Left ventricle myocardium superior (tissue), 1 donor: ENCODE measurements at places on chromosomes 3 and 15. TPM values are rescaled to one million over a fixed set of nuclear protein-coding genes. Genes with fewer than 3 reads are reported as not detected.
A peak's percentile ranks its signal among the peaks of the same experiment; 100 is the strongest.

- no peak for DNase-seq
Observed at GRCh38 chr3:8954938-8955763, 8.1 kb downstream of the RAD18 start.

- no peak for DNase-seq
Observed at GRCh38 chr3:157317895-157318294, 118.8 kb upstream of the PTX3 start.

GRCh38 chr15:31279221-31280045 is 47.2 kb upstream of the KLF13 start:
- no peak for DNase-seq

- peak; percentile 69 for DNase-seq
Observed at GRCh38 chr3:129005526-129006303, 4.6 kb downstream of the EFCC1 start.

- no peak for DNase-seq
Observed at GRCh38 chr3:85726241-85726640, 767.5 kb downstream of the CADM2 start.

KCNAB1 gene
- total RNA-seq, result 2.4 TPM

GRCh38 chr3:150278195-150278594 is 129.9 kb upstream of the TSC22D2 start:
- no peak for DNase-seq

- no peak for DNase-seq
Observed at GRCh38 chr3:56763233-56763632, 38.5 kb downstream of the ARHGEF3 start.

DNA sequence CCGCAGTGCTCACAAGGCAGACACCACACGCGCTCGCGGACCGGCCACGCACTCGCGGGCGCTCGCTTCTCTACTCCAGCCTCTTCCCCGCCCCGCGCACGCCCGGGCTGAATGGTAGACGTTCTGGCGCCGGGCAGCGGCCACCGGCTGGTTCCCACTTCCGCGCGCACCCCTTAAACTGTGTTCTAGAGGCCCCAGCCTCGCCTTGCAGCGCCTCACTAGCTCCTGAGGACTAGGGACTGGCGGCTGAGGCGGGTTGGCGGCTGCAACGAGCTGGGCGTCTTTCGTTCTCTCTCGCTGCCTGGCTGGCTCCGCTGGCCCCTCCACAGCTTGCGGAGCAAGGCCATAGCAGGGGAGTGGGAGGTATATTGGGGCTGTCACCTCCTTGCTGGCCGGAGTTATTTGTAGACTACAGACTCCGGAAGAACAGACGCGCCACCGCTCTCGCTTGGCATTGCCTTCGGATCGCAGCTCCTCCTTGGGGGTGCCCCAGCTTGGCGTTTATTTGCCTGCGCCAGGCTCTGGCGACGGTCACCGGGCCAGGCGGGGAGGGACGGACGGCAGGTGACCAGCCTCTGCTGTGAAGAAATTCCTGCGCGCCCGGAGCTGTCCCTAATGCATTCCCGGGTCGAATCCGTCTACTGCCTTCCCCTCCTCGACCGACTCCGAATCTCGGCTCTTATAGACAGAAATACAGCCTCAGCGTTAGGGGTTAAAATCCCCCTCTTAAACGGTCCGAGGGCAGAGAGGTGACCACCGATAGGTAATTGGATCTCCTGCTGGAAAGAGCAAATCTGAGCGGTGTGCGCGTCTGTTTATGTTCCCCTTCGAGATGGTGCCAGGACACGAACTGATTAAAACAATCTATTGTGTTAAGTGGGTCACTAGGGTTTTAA is 1.3 kb downstream of the GREM1 start:
- DNase-seq, result no peak

- no peak for DNase-seq
Observed at GRCh38 chr15:56273724-56274123, 30.0 kb upstream of the RFX7 start.

LRRC31 gene
- total RNA-seq, result not detected

COL7A1 gene
- total RNA-seq, result 24.5 TPM

PCSK6 gene
- total RNA-seq, result 31.9 TPM

REC114 gene
- 0.84 TPM for total RNA-seq

GRCh38 chr3:4899710-4900109 is 79.5 kb upstream of the BHLHE40 start:
- no peak for DNase-seq

CHP1 gene
- total RNA-seq, result 102 TPM

DNA sequence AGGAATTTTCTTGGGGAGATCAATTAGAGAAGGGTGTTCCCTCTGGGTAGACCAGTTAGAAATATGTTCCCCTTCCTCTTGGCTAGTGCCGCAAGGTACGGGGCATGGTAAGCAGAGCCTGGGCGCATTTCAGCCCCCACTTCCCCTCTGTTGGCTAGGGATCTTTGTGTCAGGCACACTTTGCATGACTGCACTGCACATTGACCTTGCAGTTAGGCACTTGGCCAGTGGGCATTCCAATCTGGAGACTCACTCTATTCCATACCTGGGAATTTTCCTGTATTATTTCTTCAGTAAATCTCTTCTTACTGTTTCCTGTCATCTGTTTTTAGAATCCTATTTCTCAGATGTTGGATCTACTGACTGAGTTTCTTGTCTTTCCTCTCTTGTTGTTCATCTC is 30.0 kb upstream of the CACNA1D start:
- DNase-seq, result peak; percentile 27

NRROS gene
- total RNA-seq, result 2.3 TPM

DNA sequence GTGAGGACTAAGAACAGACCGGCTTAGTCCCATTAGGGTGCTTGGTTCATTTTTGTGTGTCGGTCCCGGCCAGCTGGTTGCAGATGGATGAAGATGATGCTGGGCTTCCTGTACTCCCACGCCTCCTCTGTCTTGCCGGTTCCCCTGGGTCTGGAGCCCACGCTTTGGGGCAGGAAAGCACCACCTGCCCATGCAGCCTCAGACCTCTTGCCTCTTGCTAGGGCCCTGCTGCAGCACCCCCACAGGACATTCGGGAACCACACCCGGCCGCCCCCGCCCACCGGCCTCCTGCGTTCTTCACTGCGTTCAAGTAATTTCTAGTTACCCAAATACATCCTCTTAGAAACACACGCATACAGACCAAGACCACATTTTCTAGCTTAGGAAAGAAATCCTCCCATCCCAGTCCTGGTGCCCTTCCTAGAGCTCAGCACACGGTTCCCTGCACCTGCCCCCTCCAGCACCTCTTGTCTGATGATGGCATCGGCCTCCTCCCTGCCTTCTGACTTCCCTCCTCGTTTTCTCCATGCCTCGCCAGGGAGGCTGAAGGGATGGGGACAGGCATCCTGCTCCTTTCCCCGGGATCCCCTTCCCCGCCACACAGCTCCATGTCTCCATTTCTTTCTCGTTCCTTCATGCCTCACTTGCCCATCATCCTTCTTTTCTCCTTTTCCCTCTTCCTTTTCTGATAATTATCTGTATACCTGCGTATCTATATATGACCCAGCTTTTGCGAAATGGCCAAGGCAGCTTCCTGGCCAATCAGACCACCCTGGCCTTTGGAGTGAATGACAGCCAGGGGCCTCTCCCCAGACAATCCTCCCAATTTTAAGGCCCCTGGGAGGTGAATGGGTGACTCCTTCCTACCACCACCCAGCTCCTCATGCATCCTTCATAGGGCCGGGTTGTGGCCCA is 30.9 kb downstream of the FAM3D start:
- no peak for DNase-seq

OR5K2 gene
- not detected for total RNA-seq

DNA sequence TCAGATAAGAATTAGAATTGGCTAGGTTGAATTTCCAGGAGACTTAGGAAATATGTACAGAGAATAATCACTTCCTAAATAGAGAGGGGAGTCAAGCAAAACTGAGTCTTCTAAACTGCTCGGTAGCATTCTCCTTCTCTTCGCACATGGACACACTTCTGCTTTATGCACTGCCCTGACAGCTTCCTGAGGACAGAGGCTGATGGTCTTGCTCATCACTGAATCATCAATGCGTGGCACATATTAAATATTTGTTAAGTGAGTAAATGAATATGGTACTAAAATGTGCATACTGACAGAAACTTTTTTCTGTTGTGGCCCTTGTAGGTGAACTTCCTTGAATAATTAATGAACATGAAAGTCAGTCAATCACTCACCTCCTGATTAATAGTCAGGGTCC is 315.5 kb downstream of the FHIT start:
- no peak for DNase-seq

EBLN2 gene
- 0.69 TPM for total RNA-seq

DNA sequence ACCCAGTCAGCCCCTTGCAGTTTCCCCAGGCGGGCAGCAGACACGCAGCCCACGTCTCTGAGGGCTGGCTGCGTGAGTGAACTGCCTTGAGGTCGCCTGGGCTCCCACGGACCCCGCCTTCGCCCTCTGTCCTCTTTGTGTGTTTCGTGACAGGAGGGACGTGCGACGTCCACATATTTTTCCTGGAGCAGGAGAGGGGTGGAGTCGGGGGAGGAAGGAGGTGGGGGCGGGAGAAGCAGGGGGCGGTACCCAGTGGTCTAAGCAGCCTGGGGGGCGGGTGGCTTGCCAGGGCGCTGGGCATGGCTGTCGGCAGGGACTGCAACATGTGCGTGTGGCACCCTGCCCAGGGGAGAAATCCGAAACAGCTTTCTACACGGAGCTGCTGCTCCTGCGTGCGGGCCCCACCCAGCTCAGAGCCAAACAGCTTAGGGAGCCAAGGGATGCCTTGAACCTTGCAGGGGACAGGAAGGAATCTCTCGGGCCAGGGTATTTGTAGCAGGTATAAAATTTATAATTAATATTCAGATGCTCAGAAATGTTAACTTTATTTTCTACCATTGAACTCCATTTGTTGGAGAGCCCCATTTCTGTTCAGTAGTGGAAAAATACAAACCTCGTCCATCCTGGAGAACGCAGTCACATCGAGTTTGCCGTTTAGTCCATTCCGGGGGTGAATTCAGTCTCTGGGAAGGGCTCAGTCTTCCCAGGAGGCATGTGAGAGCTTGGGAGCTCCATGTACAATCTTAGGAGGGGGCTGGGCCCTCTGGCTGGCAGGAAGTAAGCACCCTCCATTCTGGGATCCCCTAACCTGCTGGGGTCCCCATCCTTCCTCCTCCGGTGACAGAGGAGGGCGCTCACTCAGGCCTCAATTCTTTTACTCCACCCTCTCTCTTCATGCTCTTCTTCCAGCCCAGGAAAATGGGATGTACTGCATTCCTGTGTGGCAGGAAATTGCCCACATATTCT is 79.1 kb upstream of the MEF2A start:
- peak; percentile 93 for DNase-seq

GRCh38 chr15:35622641-35623340 is 76.8 kb upstream of the DPH6 start:
- no peak for DNase-seq

DNA sequence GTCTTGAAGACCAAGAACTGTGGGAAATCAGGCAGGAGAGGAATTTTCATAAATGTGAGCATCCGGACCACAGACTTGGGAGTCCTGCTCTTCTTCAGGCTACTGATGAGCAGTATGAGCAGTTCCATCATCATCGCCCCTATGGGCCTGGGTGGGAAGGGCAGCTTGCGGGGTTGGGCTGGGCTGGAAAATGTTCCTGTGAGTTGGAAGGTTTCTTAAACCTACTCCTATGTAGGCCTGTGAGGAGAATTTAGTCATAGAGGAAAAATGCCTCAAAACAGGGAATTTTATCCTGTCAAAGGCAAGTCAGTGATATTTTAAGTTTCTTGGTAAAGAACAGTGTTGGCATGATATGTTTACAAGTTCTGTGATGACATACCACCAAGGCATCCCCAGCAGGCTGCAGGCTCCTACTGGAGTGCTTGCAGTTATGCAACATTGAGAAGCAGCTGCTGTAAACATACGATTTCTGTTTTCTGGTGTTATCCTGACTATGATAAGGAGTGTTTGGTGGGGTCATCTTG is 10.3 kb downstream of the MASP1 start:
- DNase-seq, result no peak

CPEB1 gene
- 0.72 TPM for total RNA-seq

GRCh38 chr15:69253156-69253555 is 45.6 kb upstream of the PAQR5 start:
- DNase-seq, result no peak

GRCh38 chr3:157082305-157082982 is 77.5 kb downstream of the CCNL1 start:
- DNase-seq, result no peak

- DNase-seq, result no peak
Observed at GRCh38 chr3:196274585-196274984, 12.9 kb downstream of the PCYT1A start.

GRCh38 chr3:45596290-45596791 is 1.8 kb downstream of the LIMD1 start:
- no peak for DNase-seq

DNA sequence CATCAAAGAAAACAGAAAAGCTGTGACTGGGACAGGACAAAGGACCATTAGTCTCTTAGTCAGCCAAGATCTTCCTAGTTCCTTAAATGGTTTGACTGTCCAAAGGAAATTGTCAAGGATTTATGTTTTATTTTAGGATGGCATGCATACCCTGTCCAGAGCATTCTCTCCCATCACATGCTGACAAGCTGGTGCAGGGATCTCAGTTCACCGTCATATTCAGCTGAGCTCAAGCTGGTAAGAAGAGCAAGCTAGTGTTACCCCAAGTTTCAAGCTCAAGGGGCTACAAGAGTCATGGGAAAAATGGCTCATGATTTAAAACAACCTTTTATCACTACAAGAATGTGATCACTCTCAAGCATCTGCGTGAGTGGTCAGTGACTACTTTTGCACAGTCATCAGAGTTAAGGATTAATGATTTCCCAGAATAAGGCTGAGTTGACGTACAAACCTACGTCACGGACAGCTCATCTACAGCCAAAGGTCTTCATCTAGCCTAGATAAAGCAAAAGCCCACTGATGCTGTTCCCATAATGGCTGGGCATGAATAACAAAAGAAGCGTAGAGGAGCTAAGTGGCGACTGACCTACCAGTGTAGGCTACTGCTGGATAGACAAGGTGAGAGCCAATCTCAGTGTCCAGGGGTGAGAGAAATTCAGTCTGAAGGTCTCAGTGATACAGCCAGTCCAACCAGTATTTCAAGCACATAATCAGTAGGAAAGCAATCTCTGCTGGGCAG is 157.5 kb downstream of the GABRB3 start:
- DNase-seq, result no peak

ATR gene
- 8.3 TPM for total RNA-seq

- no peak for DNase-seq
Observed at GRCh38 chr3:945738-946137, 147.1 kb upstream of the CNTN6 start.

CLDN18 gene
- not detected for total RNA-seq

CHRM5 gene
- total RNA-seq, result not detected

NANOGP8 gene
- not detected for total RNA-seq
